ENCODE measurements at places on chromosomes 12 and 14.

GRCh38 chr14:50822501-50823042, 8.4 kb downstream of the NIN start:
- DNase-seq: no peak

- no peak for DNase-seq
These were observed 55.4 kb upstream of the RNU6-8 start for GRCh38 chr14:32258336-32258993.

DNA sequence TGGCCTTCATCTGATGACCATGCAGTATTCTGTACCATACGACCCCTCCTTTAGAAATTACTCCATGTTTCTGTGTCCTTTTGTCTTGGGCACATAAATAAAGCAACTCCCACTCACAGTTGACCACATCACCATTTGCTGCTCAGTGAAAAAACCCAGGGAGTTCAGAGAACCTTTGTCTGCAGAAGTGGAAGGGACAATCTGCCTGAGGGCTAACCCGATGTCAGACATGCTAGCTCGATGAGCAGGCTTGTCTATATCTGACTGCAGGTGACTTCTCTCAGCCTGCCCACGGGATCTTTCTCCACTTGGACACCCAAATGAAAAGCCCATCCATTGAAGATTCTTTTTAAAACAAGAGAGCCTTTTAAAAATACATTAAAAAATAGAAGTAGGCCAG, 45.7 kb upstream of the GRIP1 start:
- no peak for DNase-seq

- DNase-seq: no peak
These were observed 272.6 kb downstream of the PRKD1 start for GRCh38 chr14:29654901-29655550.

GRCh38 chr12:45849289-45849688, 119.8 kb downstream of the ARID2 start:
- DNase-seq: no peak

DNA sequence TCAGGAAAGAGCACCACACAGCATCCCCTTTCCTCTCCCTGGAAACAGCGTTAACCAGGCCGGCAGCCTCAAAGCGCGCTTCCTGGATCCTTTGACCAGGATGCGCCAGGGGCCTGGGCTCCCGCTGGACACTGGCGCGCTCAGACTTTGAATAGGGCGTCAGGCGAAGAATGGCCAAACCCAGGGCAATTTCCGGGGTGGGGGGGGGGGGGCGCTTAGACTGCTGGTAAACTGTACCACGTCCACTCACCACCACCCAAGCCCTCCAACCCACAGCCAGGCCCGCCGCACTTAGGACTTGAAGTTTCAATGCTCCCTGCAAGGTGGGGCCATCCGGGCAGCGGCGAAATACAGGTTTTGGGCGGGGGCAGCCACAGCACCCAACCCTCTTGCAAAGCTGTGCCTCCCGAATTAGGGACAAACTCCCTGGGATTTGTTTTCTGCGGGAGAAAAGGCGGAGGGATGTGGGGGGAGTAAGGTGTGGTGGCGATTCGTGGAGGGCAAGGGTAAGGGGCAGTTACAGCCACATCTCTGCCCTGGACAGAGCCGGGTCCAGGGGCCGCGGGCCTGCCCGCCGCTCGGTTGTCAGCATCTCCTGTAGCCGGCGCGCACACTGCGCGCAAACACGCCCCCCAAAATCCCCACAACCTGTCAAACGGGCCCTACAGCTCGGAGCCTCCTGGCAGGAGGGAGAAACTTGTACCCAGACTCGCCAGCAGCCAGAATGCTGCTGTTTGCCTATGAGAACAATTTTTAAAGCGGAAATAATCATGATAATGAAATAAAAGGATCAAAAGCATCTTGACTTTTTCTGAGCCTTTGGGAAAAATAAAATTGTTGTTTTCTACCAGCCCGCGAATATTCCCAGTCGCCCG, 958 bp downstream of the RTN1 start:
- no peak for DNase-seq

GRCh38 chr12:51548241-51548640, 42.8 kb upstream of the SCN8A start:
- DNase-seq: no peak

GRCh38 chr12:103858335-103858734, 17.3 kb upstream of the NT5DC3 start:
- no peak for DNase-seq

DNA sequence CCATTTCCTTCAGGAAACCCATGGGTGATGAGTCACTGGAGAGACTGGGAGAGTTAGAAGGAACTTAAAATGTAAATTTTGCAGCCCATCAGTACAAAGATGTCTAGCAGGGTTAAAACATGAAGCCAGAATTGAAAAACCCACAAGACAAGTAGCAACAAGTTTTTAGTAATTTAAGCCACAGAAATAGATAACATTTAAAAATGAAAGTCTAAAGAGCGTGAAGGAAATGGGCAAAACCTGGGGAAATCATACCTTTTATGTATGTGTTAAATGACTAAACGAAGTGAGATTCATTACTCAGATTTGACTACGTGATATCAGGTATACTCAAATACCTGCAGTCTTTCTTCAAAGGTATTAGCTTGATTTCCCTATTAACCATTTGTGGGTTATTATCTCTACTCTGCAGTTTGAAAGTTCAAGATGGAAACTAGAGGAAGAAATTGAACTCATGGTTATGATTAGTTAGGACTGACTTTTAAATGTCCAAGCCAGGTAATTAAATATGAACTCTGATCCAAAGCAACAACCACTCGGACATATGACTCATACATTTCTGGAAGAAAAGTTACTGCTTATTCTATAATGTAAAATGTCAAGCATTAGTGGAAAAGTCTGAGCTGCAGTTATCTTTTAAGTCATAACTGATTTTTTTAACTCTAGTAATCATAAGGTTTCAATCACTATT, 84.1 kb downstream of the ITPR2 start:
- no peak for DNase-seq

DNA sequence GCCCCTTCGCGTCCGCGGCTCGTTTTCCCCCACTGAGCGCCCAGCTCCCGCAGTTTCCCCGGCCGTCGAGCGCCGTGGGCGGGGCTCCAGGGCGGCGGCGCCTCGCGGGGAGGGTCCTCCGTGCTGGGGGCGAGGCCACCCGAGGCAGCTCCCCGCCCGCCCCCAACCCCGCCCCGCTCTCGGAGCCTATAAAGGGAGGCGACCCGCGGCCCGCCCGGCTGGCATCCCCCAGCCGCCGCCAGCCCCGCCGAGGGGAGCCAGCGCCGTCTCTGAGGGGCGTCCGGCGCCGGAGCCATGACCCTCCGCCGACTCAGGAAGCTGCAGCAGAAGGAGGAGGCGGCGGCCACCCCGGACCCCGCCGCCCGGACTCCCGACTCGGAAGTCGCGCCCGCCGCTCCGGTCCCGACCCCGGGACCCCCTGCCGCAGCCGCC, at the start of gene TAMALIN:
TSS of gene TAMALIN (plus strand) at position 221 of the 432 bp plus-strand sequence. CDS start at position 295, 74 bp downstream.
- DNase-seq: peak; percentile 58

DNA sequence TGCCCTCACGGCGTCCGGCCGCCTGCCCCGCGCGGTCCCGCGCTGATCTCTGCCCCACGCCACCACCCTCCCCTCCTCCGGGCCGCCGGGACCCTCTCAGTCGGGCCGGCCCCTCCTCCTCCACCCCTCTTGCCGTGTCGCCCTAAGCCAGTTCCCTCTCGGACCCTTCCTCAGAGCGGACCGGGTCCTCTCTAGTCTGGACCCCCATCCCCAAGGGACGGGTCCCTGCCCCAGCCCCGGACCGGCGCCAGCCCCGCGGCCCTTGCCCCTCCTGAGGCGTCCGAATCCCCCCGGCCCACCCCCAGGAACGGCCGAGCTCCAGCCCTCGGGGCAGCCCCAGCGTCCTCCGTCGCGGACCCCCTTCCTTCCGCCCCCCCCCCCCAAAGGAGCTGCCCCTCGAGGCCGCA, 485 bp downstream of the PPP4R4 start:
- no peak for DNase-seq

GRCh38 chr12:9331218-9331626, 123.0 kb upstream of the PZP start:
- peak; percentile 42 for DNase-seq

DNA sequence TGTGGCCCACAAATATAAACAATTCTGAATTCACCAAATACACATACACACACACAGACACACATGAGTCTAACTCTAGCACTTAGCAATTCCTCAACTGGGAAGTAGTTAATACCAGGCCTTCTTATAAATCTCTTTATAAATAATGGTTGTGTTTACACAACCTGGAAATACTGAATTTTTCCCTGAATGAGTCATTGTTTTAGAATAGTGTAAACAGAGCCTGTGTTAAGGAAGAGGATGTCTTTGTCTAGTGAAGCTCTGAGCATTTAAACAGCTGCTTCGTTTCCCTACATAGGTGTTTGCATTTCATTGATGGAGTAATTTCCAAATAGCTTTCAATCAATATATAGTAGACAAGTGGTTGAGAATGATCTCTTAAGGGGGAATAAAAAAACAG, 218.8 kb downstream of the BTG1 start:
- no peak for DNase-seq

DNA sequence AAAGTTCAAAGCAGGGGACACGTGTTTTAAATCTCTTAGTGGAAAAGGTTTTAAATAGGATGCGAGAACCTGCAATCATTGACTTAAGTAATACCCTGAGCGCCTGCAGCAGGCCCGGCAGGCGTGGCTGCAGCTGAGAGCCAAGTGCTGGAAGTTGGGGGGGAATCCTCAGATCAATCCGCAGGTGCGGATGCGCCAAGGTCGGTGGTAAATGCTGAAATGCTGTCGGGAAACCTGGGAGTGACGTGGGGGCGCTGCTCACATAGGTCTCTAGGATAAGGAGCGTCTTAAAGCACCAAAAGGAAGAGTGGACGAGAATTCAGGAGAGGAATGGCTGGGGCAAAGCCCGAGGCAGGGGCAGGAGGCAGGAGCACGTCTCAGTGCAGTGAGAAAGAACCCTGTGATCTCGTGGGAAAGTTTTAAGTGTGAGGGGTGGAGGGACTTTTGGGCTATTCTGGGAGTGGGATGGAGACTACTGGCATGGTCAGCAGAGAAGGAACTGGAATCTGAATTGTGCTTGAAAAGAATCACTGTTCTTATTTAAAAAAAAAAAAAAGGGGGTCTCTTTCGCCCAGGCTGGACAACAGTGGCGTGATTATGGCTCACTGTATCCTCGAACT, 883 bp upstream of the CDCA4 start:
- no peak for DNase-seq

- DNase-seq: no peak
These were observed 3.1 kb downstream of the DGKA start for GRCh38 chr12:55933799-55934742.

DNA sequence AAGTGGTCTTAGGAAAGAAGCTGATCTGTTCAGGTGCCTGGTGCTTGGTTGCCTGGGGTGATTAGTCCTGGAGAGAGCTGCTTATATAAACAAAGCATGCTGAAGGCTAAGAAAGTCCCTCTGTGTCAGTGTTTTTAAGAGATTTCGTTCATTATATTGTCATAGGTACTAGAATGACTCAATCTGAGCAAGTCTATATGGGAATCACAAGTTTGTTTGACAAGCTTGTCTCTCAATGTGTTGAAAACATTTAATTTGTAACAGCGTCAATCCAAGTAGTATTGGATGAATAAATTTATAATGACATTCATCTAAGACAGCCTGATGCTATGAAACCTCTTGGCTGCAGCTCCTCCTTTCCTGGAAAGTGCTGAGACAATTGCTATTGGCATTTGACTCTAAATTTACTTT, 256.3 kb downstream of the TMTC2 start:
- DNase-seq: no peak

GRCh38 chr14:33676891-33677290, 274.0 kb downstream of the EGLN3 start:
- DNase-seq: no peak

Data from stimulated activated CD8-positive, alpha-beta memory T cell treated with anti-CD3 and anti-CD28 coated beads, Interleukin-15, amount 100 ng/mL, for 48 hours (primary cell).